Transverse colon (tissue), 4 donors: ENCODE measurements at places on chromosomes 7 and 10. TPM values are rescaled to one million over a fixed set of nuclear protein-coding genes. Genes with fewer than 3 reads are reported as not detected.

- DNase-seq, result no peak
Observed at GRCh38 chr10:76114581-76115001, 683.2 kb downstream of the LRMDA start.

Gene CYTH3
- total RNA-seq, result 22.7 TPM

- DNase-seq, result no peak
Observed at GRCh38 chr10:133388236-133388972, 5.6 kb upstream of the MTG1 start.

Gene FGFR2
- total RNA-seq, result 30.3 TPM

DNA sequence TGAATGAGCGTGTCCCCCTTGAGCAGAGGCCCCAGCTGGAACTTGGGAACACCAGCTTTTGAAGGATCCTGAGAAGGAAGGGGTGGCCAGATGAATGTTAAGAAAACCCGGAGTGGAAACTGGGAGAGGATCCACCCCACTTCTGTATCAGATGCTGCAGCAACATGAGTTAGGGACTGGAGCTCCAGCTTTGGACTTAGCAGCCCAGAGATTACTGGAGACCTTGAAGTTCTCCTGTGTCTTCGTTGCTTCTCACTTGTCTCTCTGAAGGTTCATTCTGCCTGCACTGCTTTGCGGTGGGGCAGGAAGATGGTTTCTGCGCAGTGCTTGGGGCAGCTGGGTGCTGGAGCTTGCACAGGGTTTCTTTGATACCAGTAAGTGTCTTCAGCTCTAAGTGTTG is 9.3 kb downstream of the TMEM248 start:
- no peak for DNase-seq

GRCh38 chr7:155308330-155309020 is 10.8 kb downstream of the INSIG1 start:
- no peak for DNase-seq

Gene FXYD4
- total RNA-seq, result not detected

- no peak for DNase-seq
Observed at GRCh38 chr10:28410420-28411135, 107.7 kb upstream of the MPP7 start.

DNA sequence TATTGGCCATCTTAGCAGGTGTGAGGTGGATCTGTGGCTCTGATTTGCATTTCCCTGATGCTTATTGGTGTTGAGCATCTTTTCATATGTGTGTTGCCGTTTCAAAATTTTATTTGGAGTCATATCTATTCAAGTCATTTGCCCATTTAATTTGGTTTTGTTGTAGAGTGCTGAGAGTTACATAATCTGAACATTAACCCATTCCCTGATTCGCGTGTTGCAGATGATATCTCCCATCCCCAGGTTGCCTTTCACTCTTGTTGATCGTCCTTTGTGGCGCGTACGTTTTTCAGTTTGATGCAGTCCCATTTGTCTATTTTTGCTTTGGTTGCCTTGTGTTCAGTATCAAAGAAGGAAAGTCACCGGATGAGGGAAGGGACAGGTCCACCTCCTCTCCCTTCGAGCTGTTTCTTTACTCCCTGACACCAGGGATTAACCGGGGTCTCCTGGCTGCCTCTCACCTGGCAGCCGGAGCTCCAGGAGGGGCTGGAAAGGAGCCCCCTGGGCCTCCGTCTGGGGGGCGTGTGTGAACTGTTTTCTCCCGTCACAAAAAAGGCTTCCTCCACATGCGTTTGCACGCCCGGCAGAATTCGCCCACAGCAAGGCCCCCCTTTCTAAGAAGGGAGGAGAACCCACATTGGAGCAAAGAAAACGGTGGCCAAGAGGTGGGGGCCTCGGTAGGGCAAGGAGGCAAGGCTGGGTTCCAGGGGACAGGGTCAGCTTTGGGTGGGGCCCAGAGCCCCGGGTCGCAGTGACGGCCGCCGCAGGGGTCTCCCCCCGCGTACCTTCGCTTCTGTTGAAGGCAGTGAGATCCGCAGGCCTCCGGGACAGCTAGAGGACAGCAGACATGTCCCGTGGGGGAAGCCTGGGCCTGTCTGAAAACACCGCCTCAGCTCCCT is 8.3 kb downstream of the MNX1 start:
- no peak for DNase-seq
